SJSA1 (cell line): ENCODE measurements at places on chromosomes 13 and 19. TPM values are rescaled to one million over a fixed set of nuclear protein-coding genes. Genes with fewer than 3 reads are reported as not detected.

Gene CCDC8
- total RNA-seq, result 12.5 and 18.6 TPM in 2 replicates

Gene MEIS3
- total RNA-seq, result 25.0 and 50.8 TPM in 2 replicates

Gene FCGBP
- total RNA-seq, result under 0.01 and 0.03 TPM in 2 replicates

GRCh38 chr13:35342440-35342839 is 134.0 kb downstream of the MAB21L1 start:
- no peak for DNase-seq

Gene PPM1N
- 0.29 TPM in 1 of 2 replicates, not detected in the other for total RNA-seq
